ENCODE measurements at places on chromosomes 6 and 20. TPM values are rescaled to one million over a fixed set of nuclear protein-coding genes. Genes with fewer than 3 reads are reported as not detected.

DNA sequence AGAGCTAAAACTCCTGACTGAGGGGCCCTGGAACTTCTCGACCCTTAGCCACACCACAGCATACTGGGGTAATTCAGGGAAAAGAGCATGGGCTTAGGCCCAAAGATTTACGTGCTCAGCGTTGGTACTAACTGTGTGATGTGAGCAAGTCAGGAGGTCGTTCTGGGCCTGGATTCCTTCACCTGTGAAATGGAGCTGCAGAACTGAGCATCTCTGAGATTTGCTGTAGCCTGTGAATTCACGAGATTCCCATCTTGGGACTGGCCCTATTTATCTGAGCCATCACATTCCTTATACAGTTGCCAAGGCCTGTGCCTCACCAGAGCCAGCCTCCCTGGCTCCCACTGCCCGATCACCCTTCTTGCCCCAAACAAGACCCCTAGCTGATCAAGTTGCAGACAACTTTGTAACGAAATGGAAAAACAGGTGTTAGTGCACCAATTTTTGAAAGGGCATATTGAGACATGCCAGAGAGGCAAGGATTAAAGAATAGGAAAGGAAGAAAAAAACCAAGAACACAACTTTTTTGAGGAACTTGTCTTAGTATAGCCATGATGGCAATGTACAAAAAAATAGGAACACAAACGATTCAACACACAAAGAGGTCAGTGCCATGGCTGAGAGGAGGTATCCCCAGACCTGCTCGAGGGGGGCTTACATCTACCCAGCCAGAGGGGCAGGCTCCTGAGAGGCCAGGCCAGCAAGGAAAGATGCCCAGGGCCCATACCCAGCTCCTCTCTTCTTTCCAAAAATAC lies 323.0 kb upstream of the JARID2 start:
- H3K4me1 ChIP-seq = peaks cover 6% of the 10 kb centered on the region
- H3K4me3 ChIP-seq = no peak overlapping the region
- H3K36me3 ChIP-seq = no peaks in the 10 kb centered on the region
- DNase-seq = no peak

DNA sequence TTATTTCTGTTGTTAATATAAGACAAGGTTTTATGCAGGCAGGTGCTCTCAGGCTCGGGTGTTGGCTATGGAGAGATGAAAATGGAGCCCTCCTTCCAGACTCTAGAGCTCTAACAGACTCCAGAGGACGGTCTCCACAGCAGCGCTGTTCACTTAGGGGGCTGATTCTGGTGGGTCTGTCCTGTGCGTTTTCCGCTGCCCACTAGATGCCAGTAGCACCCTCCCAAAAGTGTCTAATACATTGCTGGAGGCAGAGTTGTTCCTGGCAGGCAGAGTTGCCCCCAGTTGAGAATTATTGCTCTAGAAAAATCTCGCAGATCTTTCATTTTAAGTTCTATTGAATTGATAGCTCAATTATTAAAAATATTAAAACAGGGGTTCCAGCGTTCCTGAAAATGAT lies 109.9 kb downstream of the MAP3K4 start:
- no peak for DNase-seq
- no peaks in the 10 kb centered on the region for H3K27me3 ChIP-seq
- H3K4me3 ChIP-seq = no peak overlapping the region
- no peaks in the 10 kb centered on the region for H3K4me1 ChIP-seq

DNA sequence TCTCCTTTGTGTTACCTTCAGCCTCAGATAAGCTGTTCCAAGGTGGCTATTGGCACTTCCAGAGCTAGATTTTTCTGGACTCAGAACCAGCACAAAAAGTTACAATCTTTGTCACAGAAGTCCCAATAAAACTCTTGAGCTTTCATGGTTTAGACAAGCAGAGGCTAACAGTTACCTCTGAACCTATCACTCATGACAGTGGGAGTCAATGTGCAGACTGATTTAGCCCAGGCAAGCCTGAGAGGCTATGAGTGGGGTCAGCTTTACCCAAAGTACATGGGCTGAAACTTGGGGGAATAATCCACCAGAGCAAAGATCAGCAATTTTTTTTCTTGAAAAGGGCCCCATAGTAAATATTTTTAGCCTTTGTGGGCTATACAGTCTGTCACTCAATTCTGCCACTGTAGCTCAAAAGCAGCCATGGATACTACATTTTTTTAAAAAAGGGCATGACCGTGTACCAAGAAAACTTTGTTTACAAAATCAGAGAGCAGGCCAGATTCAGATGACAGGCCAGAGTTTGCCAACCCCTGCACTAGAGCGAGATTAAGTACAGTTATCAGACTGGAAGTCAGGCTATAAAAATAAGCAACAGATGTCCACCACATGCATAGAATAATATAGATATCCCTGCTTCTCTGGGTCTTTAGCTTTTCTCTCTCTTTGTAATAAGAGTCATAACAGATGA lies 20.0 kb downstream of the CCN2 start:
- no peaks in the 10 kb centered on the region for H3K36me3 ChIP-seq
- H3K4me1 ChIP-seq = no peaks in the 10 kb centered on the region
- no peak overlapping the region for H3K27ac ChIP-seq

DNA sequence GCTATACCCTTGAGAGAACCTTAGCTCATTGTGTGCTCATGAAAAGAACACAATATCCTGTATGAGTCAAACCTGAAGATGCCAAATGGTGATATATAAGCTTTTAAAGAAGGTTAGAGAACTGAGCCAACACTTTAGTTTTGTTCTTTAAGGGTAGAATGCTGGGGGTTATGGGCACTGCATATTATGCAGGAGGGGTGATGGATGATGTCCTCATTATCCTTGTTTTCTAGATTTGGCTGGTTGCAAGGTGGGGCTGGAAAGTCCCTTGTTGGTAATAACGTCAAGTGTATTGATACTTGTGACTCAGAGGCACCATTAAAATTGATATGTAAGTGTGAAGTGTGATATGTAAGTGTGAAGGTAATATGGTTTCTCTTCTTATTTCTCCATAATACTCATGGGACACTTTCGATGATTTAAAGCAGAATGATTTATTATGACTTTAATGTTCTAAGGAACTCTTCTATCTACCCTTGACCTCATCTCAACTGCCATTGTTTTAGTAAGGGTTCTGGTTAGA lies 113.7 kb upstream of the DTNBP1 start:
- H3K27me3 ChIP-seq = no peaks in the 10 kb centered on the region
- H3K36me3 ChIP-seq = no peaks in the 10 kb centered on the region
- no peak overlapping the region for H3K27ac ChIP-seq
- H3K4me1 ChIP-seq = no peaks in the 10 kb centered on the region
- no peak for DNase-seq

GRCh38 chr6:15518878-15519277 lies 143.9 kb downstream of the DTNBP1 start:
- H3K27ac ChIP-seq = no peak overlapping the region
- no peaks in the 10 kb centered on the region for H3K36me3 ChIP-seq
- H3K4me3 ChIP-seq = no peak overlapping the region
- H3K4me1 ChIP-seq = no peaks in the 10 kb centered on the region
- H3K27me3 ChIP-seq = no peaks in the 10 kb centered on the region
- DNase-seq = no peak

GRCh38 chr20:34155836-34156235 lies 43.8 kb upstream of the EIF2S2 start:
- H3K36me3 ChIP-seq = no peaks in the 10 kb centered on the region
- H3K27me3 ChIP-seq = no peaks in the 10 kb centered on the region
- no peak overlapping the region for H3K27ac ChIP-seq

DNA sequence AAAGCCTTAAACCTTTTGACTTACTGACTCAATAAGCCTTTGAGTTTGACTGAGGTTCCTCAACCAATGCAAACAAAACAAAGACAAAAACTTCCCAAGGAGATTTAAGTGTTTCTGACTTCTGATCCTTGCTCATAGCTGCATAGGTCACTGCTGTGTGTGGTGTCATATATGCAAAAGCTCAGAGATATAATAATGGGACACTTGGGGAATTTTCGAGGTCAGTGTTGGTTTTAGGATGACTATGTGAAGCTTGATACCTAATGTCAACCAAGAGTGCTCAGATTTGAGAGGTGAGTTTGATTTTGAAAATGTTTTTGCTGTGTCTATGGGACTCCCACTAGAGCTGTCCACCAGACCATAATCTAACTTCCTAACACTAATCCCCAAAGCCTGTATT lies 26.2 kb downstream of the ZKSCAN8 start:
- no peaks in the 10 kb centered on the region for H3K4me1 ChIP-seq
- DNase-seq = no peak
- H3K4me3 ChIP-seq = no peak overlapping the region
- H3K27ac ChIP-seq = no peak overlapping the region
- H3K36me3 ChIP-seq = no peaks in the 10 kb centered on the region

- peak overlapping the region; percentile 30 for H3K27ac ChIP-seq
- no peak for DNase-seq
- peaks cover 4% of the 10 kb centered on the region for H3K4me1 ChIP-seq
- H3K4me3 ChIP-seq = no peak overlapping the region
Observed at GRCh38 chr20:38152175-38152620, 12.9 kb downstream of the TGM2 start.

- H3K36me3 ChIP-seq = no peaks in the 10 kb centered on the region
- H3K27ac ChIP-seq = peak overlapping the region; percentile 37
- H3K4me3 ChIP-seq = peak overlapping the region; percentile 58
- no peak for DNase-seq
- H3K4me1 ChIP-seq = peaks cover 4% of the 10 kb centered on the region
Observed at GRCh38 chr20:43514648-43514999, 7.1 kb downstream of the L3MBTL1 start.

DNA sequence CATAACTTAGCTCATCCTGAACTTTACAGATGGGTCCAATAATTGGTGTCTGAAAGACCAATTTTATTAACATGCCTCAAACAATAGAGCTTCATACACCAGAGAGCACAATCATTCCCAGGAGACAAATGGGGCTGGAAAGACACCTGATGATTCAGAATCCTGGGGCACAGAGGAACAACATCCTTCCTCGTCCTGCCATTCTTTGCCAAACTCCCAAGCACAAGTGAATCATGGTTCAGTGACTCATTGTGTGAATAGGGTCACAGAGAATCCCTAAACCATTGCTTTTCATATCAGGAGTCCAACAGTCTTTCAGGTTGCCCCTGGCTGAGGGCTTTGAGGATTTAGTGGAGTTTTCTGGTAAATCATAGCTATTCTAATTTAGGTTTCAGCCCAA lies 266.4 kb upstream of the BMP2 start:
- H3K27ac ChIP-seq = no peak overlapping the region
- H3K27me3 ChIP-seq = no peaks in the 10 kb centered on the region
- H3K36me3 ChIP-seq = no peaks in the 10 kb centered on the region
- DNase-seq = no peak
- H3K4me1 ChIP-seq = no peaks in the 10 kb centered on the region

- no peaks in the 10 kb centered on the region for H3K27me3 ChIP-seq
- no peak overlapping the region for H3K4me3 ChIP-seq
- H3K36me3 ChIP-seq = no peaks in the 10 kb centered on the region
- H3K27ac ChIP-seq = no peak overlapping the region
Observed at GRCh38 chr6:14703586-14703985, 542.3 kb upstream of the JARID2 start.

DNA sequence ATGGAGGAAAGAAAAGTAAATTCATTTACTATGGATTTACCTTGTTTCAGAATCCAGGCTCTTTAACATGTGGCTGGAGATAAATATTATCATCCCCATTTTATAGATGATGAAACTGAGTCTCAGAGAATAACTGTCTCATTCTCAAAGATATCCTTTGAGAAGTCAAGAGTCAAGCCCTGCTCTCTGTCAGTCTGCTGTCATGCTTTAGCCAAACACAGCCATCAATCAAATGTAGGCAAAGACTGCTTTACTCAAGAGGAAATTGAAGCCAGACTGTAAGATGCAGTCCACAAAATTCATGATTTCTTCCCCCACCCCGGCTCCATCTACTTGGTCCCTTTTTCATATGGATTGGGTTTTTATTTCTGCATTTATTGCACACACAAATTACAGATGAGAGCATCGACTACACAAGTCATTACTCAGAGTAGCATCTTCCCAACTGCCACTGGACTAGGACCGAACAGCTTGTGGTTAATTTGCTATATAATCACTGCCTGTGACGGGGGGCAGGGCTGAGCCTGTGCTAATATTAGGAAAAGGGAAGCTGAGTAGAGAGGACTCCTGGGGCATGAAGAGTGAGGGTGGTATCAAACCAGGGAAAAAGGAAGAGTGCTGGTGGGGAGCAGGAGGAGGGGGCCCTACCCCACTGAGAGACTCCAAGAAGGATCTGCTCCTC lies 102.7 kb upstream of the TOP1 start:
- H3K27ac ChIP-seq = no peak overlapping the region
- H3K4me1 ChIP-seq = no peaks in the 10 kb centered on the region
- DNase-seq = no peak
- H3K4me3 ChIP-seq = no peak overlapping the region
- H3K27me3 ChIP-seq = no peaks in the 10 kb centered on the region
- no peaks in the 10 kb centered on the region for H3K36me3 ChIP-seq

- H3K27ac ChIP-seq = no peak overlapping the region
- H3K4me3 ChIP-seq = no peak overlapping the region
- no peaks in the 10 kb centered on the region for H3K27me3 ChIP-seq
- H3K36me3 ChIP-seq = no peaks in the 10 kb centered on the region
- no peak for DNase-seq
- H3K4me1 ChIP-seq = no peaks in the 10 kb centered on the region
Observed at GRCh38 chr6:134373993-134374392, 56.1 kb upstream of the SGK1 start.

GRCh38 chr20:2626853-2627541 lies 25.4 kb upstream of the NOP56 start:
- no peak for DNase-seq
- no peak overlapping the region for H3K27ac ChIP-seq
- no peaks in the 10 kb centered on the region for H3K4me1 ChIP-seq
- H3K27me3 ChIP-seq = no peaks in the 10 kb centered on the region
- H3K4me3 ChIP-seq = no peak overlapping the region
- H3K36me3 ChIP-seq = no peaks in the 10 kb centered on the region

DNA sequence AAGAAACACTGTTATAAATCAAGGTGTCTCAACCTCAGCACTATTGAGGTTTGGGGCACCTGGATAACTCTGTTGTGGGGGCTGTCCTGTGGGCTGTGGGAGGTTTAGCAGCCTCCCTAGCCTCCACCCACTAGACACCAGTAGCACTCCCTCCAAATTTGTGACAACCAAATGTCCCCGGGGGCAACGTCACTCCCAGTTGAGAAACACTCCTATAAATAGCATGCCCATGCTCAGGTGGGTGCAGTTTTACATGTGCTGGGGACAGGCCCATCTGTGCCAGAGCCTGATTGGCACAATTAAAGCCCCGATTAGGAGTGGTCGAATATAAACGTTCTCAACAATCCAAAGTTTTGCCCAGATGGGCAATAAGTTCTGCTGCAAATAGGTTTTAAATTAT lies 78.9 kb downstream of the FAM50B start:
- H3K4me3 ChIP-seq = no peak overlapping the region
- H3K27me3 ChIP-seq = no peaks in the 10 kb centered on the region
- no peak for DNase-seq
- H3K36me3 ChIP-seq = no peaks in the 10 kb centered on the region
- no peak overlapping the region for H3K27ac ChIP-seq
- H3K4me1 ChIP-seq = peaks cover 2% of the 10 kb centered on the region

DNA sequence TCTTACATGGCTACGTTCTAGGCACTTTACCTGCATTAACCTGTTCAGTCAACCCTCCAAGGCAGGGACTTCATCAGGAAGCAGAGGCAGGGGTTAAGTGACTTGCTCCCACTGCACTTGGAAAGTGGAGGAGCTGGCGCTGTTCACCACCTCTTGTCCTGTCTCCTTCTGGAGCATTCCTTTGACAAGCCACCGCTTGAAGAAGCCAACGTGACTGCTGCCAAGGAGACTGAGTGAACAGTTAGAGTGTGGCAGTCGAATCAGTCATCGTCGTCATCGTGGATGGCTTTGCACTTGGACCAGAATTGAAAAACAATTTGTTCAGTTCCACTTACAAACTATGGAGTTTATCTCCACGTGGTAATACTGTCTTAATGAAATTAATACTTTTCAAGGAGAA lies 60.9 kb downstream of the TULP4 start:
- H3K27me3 ChIP-seq = no peaks in the 10 kb centered on the region
- no peak overlapping the region for H3K27ac ChIP-seq
- no peaks in the 10 kb centered on the region for H3K36me3 ChIP-seq
- peaks cover 11% of the 10 kb centered on the region for H3K4me1 ChIP-seq

Gene OGFRL1
- total RNA-seq = 13.0 TPM

Gene MDFI
- 20.4 TPM for total RNA-seq

Gene SLC17A1
- not detected for total RNA-seq

Gene NRSN1
- total RNA-seq = not detected

Data from ovary (tissue), 10 donors.